ENCODE measurements at places on chromosomes 5 and 9.
A peak's percentile ranks its signal among the peaks of the same experiment; 100 is the strongest.

DNA sequence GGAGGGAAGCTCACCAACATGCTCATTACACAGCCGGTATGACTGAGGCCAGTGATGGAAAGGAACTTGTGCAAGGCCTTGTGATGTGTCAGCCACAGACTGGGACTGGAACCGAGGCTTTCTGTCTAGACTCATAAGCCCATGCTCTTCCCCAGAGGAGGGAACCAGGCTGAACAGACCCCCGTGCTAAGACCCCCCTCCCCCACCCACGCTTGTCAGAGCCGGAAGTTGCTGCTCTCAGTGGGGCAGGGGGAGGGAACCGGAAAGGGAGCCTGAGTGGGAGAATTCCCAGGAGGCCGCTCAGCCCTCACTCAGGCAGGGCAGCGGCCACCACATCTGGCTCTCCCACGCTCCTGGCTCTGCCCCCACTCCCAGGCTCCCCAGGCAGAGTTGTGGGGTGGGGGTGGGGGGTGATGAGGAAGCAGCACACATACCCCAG is 4.1 kb upstream of the PDGFRB start:
- no peak for DNase-seq

- no peak for DNase-seq
These were observed 108.7 kb downstream of the CFAP90 start for GRCh38 chr5:7742241-7742656.

GRCh38 chr9:34328987-34329832 is at the start of the genes KIF24 and NUDT2:
KIF24 (minus strand) TSS chr9:34329268; CDS start chr9:34311346, 17,922 bp downstream.
NUDT2 (plus strand) TSS chr9:34329569; CDS start chr9:34339040, 9,471 bp downstream.
- DNase-seq, result peak; percentile 97

DNA sequence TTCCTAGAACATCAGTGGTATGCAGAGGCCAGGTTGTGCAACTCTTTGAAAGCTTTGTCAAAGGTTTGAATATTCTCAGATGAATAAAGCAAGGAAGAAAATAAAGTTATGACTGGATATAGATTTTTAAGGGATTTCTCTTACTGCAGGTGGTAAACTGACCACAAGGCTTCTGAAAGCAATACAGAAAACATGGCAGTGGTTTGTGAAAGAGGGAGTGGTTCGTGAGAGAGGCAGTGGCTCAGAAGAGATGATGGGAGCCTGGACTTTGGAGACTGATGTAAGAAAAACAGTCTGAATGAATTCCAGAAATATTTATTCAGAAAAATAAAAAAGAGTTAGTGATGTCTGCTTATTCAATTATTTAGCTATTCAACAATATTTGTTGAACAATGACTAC is 380.4 kb upstream of the CTNND2 start:
- DNase-seq, result no peak

DNA sequence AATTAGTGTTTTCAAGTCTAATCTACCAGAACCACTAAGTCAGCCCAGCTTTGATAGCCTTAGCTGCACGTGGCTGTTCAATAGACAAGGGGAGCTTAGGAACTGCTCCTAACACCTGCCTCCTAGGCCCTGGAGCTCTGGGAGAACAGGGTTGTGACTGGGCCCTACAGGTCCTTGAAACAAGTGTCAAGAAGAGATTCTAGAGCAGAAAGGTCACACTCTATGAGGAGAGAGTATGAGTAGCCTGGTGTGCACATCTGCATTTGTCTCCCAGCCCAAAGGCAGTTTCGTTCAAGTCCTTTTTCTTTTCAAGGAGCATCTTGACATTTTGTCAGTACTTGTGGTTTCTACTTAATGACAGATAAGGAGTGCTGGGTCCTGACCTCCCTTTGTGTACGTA is 206.1 kb downstream of the PRELID2 start:
- no peak for DNase-seq

DNA sequence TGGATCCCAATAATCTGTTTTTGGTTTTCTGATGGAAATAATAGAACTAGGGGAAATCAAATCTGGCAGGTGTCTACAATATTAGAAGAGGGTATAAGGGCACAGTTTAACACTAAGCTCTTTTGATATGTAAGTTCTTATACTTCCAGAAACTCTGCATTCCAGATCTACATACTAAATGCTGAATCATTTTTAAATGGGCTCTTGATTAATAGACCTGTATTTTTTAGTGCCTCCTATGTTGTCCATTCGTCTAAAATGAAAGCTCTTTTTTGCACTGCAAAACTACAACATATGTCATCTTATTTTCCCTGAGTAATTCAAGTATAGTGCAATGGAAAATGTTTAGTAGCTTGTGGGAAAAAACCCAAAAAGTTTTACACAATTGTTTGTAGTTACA is 44.2 kb downstream of the NR6A1 start:
- no peak for DNase-seq

DNA sequence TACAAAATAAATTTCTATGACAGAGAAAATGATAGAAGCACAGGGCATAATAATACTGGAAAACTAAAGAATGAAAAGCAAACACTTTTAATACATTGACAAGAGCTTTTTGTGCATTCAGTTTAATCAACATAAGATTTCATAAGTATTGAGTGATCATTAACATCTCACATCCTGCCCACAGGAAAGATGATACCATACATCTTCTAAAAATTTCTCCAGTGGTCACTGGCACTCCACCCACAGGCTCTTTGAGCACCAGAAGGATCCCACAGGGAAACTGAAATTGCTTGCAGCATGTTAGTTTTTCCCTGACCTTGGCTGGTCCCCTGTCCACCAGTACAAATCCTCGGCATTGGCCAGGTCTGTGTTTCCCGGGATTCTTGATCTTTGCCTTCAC is 186.0 kb downstream of the CEMIP2 start:
- DNase-seq, result no peak

DNA sequence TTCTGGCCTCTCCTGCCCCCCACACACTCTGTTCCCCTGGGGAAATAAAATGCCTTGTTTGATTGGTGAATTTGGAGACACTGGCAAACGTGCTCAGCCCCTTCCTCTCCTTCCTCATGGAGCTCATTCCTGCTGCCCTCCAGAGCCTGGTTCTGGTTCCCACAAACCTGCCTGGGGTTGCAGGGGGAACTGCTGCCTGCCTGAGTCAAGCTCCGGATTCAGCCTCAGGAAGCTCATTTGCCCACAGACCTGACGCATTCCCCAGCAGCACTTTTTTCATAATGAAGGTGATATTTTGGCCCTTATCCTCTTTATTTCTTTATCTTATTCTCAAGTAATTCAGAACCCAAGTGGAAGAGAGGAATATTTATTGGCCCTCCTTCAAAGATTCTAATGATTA is 140.5 kb downstream of the TTLL11 start:
- DNase-seq, result no peak

GRCh38 chr5:57831090-57831489 is 348.5 kb upstream of the ACTBL2 start:
- DNase-seq, result no peak
